Fibroblast of skin of scalp (primary cell): ENCODE measurements at places on chromosomes 5 and 9.
A peak's percentile ranks its signal among the peaks of the same experiment; 100 is the strongest.

DNA sequence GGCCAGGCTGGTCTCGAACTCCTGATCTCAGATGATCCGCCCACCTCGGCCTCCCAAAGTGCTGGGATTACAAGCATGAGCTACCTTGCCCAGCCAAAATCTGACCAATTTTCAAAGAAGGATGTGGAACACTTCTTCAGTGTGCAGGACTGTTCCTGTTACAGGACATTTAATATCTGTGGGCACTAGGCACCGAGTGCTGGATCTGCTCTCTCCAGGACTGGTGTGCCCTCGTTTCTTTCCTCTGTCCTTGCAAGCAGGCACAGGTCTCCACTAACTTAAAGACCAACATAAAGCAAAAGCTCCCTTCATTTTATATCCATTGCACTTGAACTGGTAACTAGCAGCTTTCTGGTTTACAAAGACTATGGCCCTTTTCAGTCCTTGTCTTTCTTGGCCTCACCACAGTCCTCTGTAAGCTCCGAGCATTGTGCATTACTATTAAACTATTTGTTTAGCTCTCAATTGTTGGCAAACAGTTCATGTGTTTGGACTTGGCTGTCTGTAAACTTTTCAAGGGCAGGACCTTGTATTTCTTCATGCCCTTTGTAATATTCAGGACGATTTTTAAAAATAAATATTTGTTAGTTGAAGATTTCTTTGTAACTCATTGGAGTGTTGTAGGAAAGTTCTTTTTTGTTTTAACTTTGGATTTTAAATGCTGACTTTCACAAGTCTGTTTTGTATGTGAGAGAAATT is 37.3 kb downstream of the ARHGEF28 start:
- DNase-seq = no peak

DNA sequence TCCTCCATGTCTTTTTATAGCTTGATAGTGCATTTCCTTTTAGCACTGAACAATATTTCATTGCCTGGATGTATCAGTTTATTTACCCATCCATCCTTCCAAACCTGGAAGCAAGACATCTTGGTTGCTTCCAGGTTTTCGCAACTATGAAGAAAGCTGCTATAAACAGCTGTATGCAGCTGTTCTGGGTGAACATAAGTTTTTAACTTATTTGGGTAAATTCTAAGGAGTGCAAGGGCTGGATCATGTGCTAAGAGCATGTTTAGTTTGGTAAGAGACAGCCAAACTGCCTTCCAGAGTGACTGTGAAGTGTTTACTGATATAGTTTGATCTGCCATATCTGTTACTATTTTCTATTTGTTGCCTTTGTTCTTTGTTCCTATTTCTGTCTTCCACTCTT is 58.5 kb downstream of the CSF2 start:
- DNase-seq = no peak

DNA sequence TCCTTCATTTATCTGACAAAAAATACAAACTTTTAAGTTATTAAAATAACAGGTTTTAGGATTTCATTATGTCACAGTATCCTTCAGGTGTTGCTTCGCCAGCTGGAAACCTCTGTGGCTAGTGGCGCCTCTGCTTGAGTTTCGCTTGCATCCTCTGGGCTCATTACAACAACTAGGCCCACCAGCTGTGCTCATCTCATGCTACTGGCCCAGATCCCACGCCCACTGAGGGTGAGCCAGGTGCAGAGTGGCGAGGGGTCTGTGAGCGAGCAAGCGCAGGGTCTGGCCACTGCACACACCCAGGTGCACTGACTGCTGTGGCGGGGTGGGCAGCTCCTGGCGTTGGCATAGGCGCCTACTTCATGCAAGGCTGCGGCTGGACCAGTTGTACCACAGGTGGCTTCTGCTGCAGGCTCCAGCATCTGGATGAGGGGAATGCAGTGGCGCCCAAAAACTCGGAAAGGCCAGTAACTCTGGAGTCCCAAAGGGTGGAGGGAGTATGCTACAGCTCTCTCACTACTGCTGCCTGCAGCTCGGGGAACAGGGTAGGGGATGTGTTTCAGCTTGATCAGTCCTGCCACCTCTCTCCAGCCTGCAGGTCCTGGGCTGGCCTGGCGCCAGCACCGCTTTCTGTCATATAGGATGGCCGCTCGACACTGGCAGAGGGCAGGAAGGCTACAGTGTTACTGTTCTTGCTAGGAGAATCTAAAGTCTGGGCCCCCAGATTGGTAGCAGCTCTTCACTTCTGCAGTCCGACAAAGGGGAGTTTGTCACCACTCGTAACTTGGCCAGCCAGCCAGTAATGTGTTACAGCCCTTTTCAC is 452.1 kb downstream of the TUSC1 start:
- DNase-seq = no peak

DNA sequence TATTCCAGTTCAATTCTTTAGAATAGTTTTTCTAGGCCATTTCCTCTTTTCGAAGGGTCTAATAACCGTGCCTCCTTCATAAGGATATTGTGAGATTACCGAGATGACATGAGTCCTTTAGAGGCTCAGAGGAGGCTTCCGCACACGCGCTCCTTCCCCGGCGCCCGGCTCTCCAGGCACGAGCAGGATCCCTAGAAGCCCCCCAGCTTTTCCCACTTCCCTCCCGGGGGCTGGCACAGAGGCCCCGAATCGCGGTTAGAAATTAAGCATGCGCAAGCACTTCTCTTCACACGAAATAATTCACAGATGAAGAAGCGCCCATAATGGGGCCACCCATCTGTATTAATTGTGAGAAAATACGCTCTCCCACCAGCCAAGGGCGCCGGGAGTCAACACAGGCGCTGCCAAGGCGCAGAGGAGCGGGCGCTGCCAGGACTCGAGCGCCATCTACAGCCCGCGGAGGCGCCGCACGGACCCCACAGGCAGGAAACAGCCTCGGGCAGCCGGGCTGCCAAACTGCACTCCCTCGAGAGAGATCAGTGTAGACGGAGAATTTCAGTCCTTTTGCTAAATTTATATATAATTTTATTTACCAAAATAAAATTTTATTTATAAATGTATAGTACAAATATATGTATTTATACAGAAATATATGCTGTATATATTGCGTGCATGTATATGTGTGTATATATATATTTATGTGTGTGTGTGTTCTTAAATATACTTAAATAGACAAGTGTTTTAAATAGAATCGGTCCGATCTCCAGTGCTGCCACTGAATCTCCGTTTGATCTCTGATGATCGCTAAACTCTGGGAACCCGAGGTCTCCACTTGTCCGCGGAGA is 258.1 kb upstream of the NFIL3 start:
- DNase-seq = peak; percentile 76

GRCh38 chr9:87834357-87834756 is 48.3 kb upstream of the SPATA31E1 start:
- no peak for DNase-seq

DNA sequence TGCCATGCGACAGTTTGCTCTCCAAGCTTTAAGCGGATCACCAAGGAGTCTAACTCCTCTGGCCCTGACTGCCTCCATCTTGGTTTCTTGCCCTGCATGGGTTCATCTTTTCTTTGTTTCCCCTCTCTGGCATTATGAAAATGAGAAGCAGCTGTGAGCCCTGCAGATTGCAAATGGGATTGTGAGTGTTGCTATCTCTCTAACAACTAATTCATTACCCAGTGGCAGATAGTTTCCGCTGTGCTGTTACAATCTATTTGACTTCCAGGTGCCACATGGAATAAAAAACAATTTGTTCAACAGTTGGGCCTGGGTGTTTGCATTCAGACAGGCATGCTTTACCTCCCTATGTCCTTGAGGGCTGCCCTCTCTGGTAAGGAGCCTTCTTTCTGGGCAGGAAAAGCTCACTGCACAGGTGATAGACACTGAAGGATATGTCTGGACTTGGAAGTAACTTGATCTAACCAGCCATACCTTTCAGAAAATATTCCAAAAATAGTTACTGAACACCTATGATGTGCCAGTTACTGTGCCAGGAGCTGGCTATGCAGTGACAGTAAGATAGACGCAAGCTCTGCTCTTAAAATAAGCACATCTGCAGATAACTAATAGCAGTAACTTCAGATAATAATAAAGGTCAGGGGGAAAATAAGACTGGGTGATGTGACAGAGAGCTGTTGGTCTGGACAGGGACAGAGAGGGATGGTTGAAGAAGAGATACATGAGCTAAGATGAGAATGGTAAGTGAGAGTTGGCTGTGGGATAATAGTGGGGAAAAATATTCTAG is 40.1 kb downstream of the GRIA1 start:
- DNase-seq = no peak

GRCh38 chr9:109251080-109251775 is 69.6 kb downstream of the EPB41L4B start:
- peak; percentile 72 for DNase-seq

DNA sequence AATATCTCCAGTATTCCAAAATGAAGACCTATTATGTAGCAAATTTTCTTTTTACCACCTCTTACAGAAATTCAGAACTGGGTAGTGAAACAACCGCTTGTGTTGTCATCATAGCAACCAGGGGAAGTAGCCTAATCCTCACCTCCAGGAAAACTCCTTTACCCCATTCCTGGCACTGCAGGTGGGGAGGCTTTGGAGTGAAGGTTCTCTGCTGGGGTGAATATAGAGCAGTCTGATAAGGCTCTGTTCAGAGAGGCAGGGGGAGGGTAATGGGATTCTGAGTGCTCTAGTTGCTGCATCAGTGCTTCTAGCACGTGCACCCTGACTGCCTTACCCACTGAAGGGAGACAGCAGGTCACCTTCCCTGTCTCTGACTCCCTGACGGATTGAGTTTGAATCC is 116.2 kb downstream of the MAN2A1 start:
- DNase-seq = no peak

DNA sequence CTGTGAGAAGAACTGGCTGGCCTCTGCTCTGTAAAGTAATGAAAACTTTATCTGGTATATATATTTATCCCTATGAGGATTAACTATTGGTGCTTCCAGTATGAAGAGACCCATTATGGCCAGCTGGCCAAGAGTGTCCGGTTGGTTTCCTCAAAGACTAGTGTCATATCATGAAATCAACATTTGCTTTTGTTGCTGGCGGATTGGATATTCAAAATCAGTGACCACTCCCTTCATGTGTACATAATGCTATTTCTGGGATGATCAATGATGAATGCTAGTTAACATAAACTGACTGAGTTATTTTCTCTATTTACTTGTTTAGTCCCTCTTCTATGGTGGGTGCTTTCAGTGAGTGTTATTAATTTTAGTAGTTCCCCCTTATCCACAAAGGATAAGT is 60.8 kb upstream of the NUDT12 start:
- no peak for DNase-seq

- no peak for DNase-seq
Observed at GRCh38 chr5:150159031-150159430, 3.4 kb upstream of the PDGFRB start.

DNA sequence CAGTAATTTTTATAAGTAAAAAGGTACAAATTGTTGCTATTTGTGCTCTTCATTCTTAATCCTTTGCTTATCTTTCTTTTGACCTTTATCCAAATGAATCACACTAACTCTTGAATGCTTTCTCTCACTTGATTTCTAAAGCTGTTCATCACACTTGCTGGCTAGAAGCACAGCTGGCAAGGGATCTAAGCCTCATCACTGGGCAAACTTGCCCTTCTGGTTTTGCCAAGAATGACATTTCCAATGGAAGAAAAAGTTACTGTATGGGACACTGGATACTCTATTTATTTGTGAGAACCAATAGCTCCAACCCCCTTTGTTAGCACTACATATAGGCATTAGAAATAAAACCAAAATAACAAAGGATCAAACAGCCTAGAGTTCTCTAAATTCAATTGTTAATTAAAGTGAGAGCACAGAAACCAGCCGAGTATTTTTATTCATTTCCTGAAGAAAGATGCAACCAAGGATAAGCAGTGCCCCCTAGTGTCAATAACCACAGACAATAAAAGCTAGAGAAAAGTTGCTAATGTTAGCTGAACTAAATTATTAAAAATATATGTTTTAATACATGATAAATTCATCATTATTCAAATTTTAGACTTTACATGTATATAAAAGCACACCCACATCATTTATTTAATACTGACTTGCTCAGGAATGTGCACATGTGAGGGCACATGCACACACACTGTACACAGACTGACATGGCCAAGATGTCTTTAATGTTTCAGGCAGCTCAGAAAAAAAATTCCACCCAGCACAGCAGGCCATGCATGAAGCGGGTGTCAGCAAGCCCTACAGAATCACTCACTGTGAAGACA is 59.8 kb upstream of the POU5F2 start:
- DNase-seq = peak; percentile 57

DNA sequence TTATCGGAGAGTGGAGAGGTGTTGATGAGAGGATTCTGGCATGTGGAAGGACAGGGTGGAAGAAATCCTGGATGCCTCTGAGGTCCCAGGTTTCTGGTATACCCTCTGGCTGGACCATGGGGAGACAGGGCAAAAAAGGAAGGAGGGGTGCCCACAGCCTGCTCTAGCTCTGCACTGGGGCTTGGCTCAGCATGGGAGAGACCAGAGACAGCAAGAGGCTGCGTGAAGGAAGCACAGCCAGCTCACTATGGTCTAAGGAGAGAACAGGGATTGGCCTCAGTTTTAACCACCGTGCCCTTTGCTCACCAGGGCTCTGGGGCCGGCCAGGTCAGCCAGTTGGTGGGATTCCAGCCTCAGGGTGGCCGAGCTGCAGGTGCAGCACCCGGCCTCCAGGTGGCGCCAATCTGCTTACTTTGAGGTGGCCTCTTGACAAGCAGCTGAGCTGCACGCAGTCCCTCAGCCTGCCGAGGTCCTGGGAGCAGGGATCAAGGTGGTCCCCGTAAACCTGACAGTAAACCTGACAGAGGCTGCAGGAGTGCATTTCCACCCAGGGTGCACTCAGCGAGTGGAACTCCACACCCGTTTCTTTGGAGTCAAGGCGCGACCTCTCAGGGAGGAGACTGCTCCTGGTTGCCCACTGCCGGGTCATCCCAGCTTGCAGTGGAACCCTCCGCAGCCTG is 25.0 kb upstream of the SPTLC1 start:
- DNase-seq = peak; percentile 69

GRCh38 chr5:135444360-135444759 is 2.8 kb downstream of the DCANP1 start:
- DNase-seq = no peak
